ENCODE measurements at places on chromosomes 2 and 18.

DNA sequence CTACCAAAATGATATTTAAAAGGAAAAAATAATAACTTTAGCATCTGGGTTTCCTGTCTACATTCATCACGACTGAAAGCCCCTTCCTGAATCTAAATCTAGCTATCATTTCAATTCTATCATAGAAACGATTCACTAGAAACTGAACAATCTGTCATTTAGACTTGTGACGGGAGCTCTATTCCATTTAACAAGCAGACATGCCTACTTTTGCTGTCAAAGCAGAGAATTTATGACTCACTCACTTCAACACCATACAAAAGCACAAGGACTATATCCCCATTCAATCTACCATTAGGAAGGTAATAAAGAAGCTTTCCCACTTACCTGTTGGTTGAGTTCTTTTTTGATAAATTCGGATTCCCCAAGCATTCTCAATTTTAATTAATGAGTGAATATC, 1072.3 kb downstream of the LRP1B start:
- DNase-seq: no peak

DNA sequence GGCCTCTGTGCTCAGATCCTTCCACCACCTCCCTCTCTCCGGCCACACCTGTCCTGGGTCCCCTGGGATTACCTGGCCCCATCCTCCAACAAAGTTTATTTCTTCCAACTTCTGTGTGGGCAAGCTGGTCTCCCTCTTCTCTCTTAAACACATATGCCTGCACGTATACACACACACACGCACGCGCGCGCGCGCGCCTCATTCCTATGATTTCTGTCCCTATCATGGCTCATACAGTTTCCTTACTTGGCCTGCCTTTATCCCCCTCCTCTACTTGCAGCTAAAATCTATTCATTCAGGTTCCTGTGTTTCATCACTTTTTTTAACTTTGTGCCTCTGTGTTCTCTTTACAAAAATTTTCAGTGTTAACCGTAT, 96.4 kb downstream of the LOXHD1 start:
- DNase-seq: no peak

GRCh38 chr2:8569332-8569930, 112.4 kb upstream of the ID2 start:
- DNase-seq: no peak

DNA sequence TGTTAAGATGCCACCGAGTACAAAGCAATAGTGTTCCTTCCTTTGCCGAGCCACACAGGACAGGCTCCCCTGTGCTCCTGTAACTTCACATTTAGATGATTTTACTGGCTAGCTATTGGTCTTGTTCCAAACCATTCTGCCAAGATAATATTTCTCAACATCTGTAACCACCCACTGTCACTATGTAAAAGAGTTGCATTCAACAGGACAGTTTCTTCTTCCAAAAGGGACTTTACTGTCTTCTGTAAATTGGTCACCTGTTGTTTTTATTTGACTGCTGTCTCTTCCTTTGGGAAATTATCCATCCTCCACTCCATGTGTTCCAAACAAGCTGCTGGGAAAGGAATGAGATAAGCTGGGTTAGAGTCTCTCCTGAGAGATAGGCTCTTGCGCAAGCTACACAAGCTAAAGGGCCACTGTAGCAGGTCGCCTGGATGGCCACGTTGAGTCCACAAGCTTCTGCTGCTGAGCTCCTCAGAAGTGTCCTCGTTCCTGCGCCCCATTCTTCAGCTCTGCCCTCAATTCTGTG, 14.4 kb upstream of the BZW1 start:
- DNase-seq: no peak

- no peak for DNase-seq
These were observed 28.9 kb upstream of the RNF152 start for GRCh38 chr18:61921621-61922235.

GRCh38 chr2:127525691-127526131, 578 bp downstream of the IWS1 start:
- peak; percentile 34 for DNase-seq

DNA sequence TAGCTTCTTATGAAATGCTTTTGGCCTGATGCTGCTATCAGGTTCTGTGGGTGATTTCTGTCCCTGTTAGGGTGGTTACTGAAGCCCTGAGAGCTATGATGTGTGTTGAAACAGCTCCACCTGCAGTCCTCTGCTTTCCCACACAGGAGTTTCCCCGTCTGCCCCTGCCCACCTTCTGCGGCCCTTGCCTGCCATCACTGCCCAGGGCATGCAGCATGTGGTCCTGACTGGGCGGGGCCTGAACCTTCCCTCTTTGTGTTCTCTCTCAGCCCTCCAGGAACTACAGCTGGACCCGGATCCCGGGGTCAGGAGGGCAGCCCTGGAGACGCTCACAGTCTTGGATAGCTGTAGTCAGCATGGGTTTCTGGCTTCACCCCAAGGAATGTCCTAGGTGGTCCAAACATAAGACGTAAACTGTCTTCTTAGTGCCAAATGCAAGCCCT, 21.4 kb downstream of the HJURP start:
- DNase-seq: no peak

GRCh38 chr2:11134349-11134748, 20.9 kb upstream of the SLC66A3 start:
- no peak for DNase-seq

DNA sequence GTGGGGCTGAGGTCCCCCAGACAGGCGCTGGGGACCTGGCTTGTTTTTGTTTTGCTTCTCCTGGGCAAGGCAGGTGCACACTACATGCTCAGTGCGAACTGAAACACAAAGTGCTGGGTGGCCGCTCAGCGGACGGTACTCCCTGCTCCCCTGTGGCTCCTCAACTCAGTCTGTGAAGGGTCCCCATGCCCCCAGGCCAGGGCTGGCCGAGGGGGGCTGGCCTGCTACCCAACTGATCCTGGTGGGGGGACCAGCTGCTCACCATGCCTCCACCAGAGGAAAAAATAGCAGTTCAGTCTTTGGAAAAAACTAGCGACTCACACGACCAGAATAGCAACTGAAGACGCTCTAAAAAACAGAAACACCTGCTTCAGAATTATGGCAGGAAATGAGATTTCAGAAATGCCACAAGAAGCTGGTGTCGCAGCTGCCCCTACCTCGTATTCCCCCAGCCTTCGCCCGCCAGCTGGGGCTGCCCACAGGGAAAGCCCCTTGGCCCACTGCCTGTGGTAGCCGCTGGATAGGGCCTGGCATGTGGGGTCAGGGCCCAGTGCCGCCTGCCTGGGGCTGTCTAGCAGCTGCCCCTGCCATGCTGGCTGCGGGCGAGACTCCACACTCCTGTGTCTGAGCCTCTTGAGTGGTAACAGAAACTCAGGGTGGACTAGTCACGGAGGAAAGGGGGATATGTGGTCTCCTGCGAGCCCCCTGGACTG, 43.7 kb downstream of the MEX3C start:
- DNase-seq: peak; percentile 67

- no peak for DNase-seq
These were observed 15.5 kb upstream of the NEURL3 start for GRCh38 chr2:96520697-96521096.

DNA sequence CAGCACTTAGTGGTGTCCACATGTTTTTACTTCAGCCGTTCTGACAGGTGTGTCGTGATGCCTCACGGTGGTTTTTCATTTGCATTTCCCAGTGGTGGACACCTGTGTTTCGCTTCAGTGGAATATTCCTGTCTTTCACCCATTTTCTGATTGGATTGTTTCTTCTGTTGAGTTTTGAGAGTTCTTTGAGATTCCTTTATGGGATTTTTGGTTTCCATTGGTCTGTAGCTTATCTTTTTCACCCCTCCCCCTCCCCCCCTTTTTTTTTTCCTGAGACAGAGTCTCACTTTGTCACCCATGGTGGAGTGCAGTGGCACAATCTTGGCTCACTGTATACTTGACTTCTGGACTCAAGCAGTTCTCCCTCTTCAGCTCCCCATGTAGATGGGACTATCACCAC, 8.0 kb downstream of the ANKRD23 start:
- DNase-seq: no peak

GRCh38 chr2:159758686-159759085, 39.3 kb downstream of the CD302 start:
- DNase-seq: no peak

GRCh38 chr2:118225666-118226065, 137.4 kb downstream of the INSIG2 start:
- no peak for DNase-seq

- DNase-seq: no peak
These were observed 280.2 kb upstream of the SOX11 start for GRCh38 chr2:5412001-5412400.

DNA sequence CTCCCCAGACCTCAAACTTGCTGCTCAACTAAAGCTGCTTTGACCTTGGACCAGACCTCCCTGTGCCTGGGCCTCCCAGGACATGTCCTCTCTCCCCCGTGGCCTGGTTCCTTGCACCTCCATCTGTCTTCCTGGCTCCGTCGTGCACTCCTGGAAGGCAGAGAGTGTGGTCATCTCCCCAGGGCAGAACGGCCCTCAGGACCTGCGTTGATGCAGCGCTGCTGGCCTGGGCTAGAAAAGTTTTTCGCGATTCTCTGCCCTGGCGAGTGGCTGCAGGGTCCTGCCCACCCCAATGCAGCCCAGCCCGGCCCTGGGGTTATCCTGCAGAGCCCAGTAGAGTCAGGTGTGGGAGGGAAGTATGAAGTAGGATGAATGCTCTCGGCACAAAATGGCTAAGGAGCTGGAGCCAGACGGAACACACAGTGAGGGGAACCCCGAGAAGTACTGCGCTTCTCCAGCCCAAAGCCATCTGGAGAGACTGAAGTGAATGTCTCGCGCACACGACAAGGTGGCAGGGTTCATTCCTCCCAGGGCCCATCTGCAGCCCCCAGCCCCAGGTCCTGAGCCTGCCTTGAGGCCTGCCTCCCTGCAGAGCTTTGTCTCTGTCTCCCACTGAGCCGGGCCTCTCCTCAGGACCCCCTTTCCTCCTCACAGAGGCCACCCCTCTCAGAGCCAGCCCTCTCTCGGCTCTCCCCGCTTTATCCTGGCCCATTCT, 41.7 kb downstream of the ATOH8 start:
- DNase-seq: no peak

DNA sequence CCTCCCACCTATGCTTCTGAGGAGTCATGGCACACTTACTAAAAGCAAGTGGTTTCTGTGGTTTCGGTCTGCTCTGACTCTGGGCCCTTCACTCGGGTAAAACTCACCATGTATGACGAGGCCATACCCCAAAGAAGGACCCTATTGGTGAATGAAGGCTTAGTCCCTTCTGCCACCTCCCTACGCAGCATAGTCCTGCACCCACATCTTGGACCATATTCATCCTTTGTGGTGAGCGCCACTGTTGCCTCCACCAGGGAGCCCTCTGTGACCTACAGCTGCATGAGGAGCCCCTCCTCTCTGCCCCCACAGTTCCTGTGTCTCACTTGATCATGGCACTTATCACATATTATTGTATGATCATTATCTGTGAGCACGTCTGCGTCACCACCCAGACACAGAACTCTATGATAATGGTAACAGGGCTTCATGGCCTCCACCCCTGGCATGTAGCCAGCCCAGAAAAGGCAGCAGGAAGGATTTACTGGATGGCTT, 113.3 kb downstream of the TFCP2L1 start:
- DNase-seq: peak; percentile 32

DNA sequence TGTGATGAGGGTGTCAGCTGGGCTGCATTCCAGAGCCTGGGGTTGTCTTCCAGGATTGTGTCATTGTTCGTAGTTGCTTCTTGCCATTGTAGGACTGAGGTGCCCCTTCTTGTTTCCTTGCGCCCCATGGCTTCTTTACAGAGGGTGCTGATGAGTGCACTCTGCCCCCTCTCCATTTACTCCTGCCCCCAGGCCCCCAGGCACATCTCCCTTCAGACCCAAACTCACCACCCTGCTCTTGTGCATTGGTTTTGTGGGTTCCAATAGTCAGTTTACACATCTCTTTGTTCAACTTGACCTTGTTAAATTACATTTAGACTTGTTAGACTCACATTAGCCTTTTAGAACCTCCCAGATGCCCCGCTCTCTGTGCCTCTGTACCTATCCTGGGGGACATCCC, 33.1 kb downstream of the HJURP start:
- no peak for DNase-seq

DNA sequence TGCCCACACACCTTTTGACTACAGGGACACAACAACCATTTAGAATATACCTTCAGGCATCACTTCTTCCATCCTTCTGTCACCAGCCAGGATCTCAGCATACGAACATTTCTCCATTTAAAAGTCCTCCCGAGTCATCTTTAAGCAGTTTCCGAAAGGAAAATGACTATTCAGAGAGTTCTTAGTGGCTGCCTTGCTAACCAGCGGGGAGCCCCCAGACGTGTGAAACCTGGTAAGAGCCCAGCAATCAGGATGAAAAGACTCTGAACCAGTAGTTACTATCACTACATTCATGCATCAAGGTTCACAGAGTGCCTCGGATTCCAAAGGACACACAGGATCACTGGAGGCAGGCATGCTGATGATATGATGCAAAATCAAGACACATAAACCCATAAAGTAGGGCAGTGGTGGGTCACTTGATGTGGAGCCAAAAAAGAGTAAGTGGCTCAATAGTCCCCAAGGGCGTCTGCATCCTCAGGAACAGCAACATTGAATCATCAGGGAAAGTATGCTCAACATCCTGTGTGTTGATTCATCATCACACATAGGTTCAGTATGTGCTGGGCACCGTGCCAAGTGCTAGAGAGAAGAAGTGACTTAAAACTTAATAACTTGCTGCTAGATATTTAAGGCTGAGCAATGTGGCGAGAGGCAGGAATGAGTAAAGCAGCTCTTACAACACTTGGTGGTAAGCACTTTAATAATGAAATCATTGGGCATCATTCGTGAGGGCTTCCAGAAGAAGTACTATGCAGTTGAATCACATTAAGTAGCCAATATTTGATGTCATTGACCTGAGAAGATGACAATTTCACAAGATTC, 4.4 kb downstream of the CCL20 start:
- peak; percentile 93 for DNase-seq

DNA sequence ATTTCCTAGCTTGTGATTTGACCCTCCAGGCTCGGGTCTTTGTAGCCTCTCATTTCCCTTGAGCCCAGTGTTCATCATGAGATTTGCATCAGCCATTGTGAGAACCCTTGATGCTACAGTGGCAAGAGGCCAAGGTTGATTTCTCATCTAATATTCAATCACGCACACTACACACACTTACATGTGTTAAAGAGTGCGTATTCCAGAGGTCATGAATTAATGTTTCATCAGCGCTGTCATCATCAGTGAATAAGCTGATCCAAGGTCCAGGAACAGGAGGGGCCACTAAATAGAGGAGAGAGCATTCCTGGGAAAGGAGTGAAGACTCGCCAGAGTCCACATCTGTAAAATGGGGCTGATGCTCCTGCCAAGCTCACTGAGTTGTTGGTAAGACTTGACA, 276.1 kb upstream of the SIX2 start:
- no peak for DNase-seq

GRCh38 chr18:76936877-76937276, 114.5 kb downstream of the ZNF236 start:
- DNase-seq: no peak

GRCh38 chr2:241545523-241546473, 12.7 kb upstream of the BOK start:
- no peak for DNase-seq

Measured in activated CD4-positive, alpha-beta T cell treated with anti-CD3 and anti-CD28 coated beads for 36 hours (primary cell).